ENCODE measurements at places on chromosomes 3 and 15.

DNA sequence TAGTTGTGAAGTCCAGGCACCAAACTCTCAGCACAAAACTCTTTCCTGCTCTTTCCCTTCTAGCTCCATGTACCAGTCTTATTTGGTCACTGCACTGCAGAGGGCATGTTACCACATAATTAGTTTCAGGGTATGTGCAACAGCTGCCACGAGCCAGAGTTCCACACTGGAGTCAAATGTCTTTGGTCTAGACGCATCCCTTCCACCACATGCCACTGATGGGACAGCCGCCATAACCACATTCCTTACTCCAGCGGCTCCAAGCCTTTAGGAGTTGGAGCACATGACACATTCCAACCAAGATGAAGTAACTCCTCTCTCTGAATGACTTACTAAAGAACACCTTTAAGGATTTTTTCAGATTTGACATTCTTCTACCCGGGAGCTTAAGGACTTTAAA is 153.4 kb downstream of the ERC2 start:
- DNase-seq: no peak

DNA sequence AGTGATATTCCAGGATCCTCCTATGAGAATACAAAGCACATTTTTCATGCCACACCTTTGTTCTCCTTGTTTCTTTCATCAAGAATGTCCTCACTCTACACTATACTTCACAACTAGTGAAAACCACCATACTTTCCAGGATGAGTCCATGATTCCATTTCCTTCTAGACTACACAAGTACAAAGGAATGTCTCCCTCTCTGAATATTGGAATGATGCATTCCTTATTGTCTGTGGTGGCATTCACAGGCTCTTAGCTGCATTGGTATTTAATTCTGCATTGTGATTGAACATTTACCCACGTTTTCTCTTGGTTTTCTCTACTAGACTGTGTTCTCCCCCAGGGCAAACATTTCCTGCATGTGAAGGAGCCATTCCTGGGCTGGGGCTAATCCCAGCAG is 217.5 kb downstream of the RAP2B start:
- no peak for DNase-seq

DNA sequence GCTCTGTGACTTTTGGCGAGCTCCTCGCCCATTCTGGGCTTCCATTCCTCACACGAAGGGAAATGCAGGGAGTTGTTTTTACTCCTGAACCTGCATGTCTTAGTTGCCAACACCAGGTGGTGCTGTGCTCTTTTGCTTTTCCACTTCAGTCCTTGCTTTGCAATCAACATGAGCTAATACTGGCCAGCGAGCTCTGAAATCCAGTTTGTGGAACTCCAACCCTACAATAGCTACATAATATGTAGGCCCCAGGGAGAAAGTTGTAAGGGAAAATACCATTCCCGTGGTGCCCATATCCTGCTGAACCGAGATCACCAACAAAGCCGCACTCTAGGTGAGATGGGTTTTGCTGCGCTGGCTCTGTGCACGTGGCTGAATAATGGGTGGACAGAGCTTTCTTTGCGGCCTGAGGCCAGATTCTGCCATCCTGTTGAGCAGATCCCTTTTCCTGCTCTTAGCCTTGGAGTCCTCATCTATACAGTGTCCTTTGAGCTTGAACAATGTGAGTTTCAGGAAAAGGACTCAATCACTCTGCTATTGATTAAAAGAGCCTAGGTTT is 25.0 kb downstream of the LSM3 start:
- no peak for DNase-seq

DNA sequence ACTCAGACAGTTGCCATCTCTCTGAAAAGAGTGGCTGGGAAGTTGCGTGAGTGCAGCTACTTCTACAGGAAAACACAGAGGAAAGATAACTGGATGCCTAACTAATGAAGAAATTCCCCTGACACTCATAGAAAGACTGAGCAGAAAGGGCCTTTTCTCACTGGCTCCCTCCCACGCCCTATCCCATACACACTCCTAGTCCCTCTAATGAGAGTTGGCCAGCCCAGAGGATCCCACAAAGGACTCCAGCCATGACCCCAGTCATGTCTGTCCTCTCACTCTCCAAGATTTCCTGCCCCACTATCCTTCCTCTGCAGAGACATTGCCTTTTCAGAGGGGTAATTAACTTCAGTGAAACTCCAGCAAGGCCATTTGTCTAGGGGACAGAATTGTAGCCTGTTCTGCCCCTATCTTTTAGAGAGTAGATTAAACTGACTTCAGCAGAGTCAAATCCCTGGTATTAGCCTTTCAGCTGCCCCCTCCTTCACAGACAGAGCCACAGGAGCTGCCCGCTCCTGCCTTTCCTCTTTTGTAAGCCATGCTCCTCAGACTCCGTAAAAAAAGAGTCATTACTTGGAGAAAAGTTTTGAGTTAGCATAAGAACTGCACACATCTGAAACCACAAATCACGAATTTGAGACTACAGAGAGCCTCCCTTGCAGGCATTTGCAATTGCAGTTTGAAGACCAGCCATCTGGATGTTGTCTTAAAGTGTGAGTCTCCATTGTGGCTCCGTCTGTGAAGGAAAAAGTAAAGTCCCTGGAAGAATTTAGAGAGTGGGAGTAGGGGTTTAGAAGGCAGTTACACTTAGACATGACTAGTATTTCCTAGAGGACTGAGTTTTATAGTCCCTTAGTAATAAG is 129.1 kb upstream of the SEMA6D start:
- no peak for DNase-seq

GRCh38 chr3:4977853-4978203 is 1.4 kb upstream of the BHLHE40 start:
- no peak for DNase-seq

DNA sequence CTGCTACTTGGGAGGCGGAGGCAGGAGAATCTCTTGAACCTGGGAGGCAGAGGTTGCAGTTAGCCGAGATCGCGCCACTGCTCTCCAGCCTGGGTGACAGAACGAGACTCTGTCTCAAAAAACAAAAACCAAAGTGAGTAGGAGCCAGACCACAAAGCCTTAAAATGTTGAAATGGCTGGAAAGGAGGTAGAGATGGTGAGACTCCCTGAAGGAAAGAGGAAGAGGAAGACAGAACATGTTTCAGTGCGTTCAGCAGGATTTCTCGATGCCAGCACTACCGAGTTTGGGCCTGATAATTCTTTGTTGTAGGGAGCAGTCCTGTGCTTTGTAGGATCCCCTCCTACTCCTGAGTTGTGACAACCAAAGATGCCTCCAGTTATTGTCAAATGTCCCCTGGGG is 189.9 kb downstream of the AKAP13 start:
- no peak for DNase-seq

DNA sequence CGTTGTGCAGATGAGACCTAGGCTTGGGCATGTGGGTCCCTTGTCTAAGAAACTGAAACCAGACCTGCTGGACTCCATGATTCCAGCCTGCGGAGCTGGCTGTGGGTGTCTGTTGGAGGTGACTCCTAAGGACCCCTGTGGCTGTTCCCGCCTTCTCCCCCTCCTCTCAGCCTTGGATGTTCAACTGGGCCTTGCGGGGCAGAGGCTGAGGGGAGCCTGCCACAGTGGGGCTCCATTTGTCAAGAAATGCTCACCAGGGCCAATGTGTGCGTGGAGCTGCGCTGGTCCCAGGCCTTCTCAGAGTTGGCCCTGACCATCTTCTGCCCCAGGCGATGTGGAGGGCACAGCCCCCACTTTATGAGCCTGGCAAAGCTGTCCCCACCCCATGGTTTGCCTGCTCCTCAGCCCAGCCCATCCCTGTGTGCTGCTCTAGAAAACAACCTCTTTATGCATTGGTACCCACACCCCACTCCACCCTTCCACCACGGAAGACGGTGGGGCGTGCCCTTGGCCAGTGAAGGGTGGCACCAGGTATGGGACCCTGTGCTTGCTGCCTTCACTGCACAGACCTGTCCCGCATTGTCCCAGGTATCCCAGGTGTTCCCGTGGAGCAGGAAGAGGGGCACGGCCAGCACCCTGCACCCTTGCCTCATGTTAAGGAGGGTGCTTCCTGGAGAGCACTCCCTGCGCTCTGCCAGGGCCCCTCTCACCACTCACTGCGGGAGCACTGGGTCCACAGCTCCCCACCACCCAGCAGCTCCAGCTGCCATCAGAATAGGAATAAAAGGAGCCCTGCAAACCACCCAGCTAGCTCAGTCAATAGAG is 7.9 kb downstream of the MESP2 start:
- no peak for DNase-seq

GRCh38 chr3:6524479-6524878 is 336.4 kb upstream of the GRM7 start:
- no peak for DNase-seq

- peak; percentile 52 for DNase-seq
Observed at GRCh38 chr3:50121072-50122032, 32.6 kb downstream of the RBM5 start.

DNA sequence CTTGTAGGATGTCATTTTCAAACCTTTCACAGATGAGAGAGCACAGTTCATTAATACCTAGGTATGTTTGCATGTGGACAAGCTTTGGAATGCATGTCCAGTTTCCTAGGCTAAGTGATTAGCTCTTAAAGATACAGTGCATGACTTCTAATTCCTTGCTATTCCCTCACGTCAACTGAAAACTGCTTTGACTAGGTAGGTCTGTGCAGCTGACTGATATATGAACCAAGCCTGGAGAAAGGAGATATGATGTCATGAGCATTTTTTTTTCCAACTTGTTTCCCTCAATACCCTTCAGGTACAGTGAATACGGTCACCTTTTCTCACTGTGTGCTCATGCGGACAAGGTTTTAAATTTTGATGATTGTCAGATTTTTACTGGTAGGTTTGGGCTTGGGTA is 41.6 kb upstream of the TASOR start:
- DNase-seq: no peak

DNA sequence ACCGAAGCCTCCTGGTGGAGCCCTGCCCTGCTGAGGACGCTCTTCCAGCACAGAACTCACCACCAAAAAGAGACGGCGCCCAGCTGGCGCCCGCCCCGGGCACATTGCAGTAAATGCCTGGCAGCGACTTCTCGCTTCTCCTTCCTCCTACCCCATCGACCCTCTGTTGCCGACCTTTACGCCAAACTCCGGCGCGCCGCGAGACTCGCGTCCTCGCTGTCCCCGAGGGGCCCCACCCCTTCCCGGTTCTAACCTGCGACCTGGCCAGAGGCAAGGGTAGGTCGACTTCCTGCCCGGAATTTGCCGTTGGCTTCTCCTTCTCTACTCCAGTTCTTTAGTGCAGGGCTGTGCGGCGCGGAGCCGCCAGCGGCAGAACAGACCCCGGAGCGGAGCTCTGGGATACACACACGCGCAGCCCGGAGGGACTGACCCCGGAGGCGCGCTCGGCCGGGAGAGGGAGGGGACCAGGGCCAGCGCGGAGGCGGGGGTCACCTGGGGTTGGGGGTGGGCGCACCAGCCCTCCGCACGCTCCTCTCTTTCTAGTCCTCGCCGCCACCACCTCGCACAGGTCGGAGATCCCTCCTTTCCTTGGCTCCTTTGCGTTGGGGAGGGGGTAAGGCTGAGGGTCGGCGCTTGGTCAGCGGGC is 226.6 kb upstream of the AZI2 start:
- no peak for DNase-seq

GRCh38 chr15:53710906-53711305 is 48.6 kb downstream of the WDR72 start:
- no peak for DNase-seq

DNA sequence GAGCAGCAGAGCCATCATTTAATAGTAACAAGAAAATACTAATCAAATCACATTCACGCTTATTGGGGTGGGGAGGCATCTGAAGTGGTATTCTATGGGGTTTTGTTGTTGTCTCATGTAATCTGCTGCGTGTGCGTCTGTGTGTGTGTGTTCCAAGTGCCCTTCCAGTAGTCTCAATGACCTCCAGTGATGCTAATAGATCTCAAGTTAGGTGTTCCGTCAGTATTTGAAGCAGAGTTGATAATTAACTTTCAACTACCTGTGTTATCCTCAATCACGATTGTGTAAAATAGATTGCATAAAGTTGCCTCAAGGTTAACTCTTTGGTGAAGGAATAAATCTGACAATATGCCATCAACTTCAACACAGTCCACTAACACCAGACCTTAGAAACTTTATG is 375.0 kb downstream of the MECOM start:
- DNase-seq: no peak

GRCh38 chr3:48088056-48088748 is 72.0 kb upstream of the MAP4 start:
- DNase-seq: no peak

DNA sequence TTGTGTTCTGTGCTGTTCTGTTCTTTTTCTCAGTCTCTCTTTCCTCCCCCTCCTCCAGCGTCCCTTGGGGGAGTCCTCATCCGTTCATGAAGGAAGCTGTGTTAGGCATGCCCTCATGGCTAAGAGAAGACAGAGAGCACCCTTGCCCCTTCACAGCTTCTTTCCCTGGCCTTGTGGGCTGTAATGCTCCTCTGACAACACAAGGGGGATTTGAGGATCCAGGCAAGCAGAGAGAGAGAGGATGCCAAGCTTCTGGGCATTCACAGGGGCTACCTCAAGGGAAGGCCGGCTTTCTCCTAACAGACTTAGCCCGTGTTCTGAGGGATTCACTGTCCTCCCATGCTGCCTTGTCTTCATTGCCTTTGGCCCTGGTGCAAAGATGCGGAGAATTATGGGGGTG is 389.5 kb downstream of the LRTM1 start:
- no peak for DNase-seq

GRCh38 chr3:144051211-144051610 is 79.6 kb downstream of the DIPK2A start:
- DNase-seq: no peak

DNA sequence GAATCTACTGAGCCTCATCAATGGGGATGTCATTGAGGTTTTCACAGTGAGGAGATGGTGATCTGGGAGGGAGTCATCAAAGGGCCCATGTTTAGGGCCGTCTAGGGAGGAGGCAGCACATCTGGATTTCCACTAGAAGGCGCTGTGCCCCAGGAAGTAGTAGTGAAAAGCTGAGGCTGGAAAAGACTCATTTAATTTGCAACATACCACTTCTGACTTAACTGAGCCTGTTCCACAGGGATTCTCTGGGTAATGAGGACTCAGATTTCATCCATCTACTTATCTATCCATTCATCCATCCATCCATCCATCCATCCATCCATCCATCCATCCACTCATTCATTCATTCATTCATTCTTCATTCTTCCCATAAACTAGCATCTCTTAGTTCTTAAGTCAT is 17.4 kb upstream of the SHF start:
- DNase-seq: peak; percentile 79

DNA sequence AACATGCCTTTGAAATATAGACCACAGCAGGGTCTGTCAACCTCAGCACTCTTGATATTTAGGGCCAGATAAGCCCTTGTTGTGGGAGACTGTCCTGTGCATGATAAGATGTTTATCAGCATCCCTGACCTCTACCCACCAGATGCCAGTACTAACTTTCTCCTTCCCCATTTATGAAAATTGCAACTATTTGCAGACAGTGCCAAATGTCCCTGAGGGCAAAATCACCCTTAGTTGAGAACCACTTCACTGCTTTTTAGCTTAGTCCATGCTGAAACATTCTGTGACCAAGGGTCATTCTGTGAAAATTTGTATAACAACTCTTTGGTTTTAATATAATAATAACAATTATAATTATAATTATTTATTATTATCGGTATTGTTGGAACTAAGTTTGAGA is 1032.4 kb downstream of the MCTP2 start:
- DNase-seq: no peak

GRCh38 chr15:26453914-26454313 is 319.0 kb downstream of the GABRB3 start:
- no peak for DNase-seq
